ENCODE measurements at places on chromosomes 6 and 20.

- DNase-seq: no peak
Observed at GRCh38 chr6:45196121-45196520, 132.0 kb upstream of the RUNX2 start.

DNA sequence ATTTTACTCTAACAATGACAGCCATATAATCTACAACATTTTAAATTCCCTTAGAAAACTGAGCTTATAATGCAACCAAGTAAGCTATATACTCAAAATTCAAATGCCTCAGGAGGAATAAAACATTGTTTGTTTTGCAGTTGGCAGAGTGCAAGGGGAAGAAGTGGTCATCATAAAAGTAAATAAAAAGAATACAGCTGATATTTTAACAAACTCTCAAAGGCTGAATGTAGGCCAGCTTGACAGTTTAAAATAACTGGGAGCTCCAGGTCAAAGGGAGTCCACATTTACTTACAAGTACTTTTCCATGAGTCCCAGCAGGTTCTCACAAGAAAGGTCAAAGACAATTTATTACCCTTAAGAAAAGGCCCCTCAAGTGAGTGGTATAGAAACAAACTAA is 589.8 kb downstream of the BCKDHB start:
- DNase-seq: no peak

DNA sequence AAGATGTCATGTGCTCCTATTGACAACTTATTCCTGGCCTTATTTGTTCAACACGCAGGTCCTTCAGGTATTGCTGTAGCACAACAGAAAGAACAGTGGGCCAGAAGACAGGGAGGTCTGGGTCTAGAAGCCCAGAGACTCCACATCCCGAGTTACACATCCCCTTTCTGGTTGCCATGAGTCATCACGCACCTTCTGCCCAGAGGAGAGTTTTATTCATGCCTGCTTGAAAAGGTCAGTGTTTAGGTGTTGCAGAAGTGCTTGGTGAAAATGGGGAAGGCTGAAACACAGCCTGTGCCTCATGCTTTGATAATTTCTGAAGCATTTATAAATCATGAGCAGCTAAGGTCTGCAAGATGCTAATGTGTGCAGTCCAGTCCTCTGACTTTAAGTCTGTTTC is 256.4 kb downstream of the GMPR start:
- DNase-seq: no peak

DNA sequence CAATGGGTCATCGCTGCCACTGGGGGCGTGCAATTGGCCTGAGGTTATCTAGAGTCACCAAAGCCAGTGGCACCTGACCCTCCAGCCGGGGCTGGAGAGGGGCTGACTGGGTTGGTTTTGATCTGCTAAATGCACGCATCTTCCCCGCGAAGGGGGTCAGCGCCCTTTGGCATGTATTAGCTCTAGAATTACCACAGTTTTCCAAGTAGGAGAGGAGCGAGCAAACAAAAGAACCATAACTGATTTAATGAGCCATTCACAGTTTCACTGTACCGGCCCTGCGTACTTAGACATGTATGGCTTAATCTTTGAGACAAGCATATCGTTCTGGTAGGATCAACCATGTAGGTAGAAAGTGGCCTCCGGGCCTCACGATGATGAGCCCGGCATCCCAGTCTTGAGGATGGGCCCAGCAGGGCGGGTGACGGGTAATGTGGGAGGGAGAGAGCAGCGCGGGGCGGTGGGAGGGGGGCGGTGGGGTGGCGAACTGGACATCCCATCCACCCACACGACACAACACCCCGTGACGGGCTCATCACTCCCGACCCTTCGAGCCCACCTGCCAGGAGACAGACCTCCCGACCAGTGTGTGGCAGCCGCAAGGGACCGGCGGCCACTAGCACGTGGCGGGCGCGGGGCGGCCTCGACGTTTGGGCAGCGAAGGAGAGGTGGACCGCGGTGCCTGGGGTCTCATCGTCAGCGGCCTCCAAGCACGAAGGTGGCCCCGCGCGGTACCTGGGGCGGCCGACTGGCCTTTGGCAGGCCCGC is 1957.5 kb upstream of the DEFB115 start:
- DNase-seq: no peak

GRCh38 chr6:28910901-28911690 is 12.7 kb downstream of the TRIM27 start:
- DNase-seq: no peak

- peak; percentile 22 for DNase-seq
Observed at GRCh38 chr6:13260831-13261230, 67.5 kb downstream of the TBC1D7 start.

- DNase-seq: no peak
Observed at GRCh38 chr6:105664931-105665330, 262.0 kb upstream of the PREP start.

DNA sequence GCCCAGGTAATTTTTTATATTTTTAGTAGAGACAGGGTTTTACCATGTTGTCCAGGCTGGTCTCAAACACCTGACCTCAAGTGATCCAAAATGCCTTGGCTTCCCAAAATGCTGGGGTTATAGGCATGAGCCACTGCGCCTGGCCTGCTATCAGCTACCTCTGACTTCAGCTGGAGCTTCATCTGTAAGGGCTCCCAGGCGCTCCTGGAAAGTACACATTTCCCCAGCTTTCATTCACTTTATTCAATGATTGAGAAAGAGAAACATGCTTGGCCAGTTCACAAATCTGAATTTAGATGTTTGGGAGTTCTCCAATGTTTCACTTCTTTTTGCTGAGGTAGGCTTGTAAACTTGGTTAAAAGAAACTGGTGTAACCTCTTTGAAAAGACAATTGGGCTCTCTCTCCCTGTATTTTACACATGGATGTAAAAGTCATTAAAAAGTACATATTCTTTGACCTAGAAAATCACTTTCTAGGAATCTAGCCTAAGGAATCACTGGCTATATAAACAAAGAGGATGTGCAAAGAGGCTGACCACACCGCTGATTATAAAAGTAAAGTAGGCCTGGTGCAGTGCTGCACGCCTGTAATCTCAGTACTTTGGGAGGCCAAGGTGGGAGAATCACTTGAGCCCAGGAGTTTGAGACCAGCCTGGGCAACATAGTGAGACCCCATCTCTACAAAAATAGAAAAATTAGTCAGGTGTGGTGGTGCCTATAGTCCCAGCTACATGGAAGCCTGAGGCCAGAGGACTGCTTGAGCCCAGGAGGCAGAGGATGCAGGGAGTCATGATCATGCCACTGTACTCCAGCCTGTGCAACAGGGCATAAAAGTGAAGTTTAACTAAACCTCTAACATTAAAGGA is 128.9 kb downstream of the BACH2 start:
- DNase-seq: no peak

DNA sequence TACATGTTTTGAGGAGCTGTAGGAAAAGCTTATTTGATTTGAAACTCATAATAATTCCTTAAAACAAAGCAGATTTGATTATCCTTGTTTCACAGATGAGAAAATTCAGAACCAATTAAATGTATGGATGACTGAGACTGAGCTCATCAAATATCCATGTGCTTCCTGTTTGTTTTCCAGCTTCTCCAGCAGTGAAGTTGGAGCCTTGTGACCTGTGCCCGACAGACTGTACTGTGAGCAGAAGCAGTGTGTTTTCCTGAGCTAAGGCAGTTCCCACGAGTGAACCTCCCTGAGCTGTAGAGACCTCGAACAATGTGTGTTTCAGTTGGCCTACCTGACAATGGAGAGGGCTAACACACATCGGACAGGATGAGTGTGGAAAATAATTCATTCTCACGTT is 599.5 kb upstream of the NRSN1 start:
- DNase-seq: no peak

DNA sequence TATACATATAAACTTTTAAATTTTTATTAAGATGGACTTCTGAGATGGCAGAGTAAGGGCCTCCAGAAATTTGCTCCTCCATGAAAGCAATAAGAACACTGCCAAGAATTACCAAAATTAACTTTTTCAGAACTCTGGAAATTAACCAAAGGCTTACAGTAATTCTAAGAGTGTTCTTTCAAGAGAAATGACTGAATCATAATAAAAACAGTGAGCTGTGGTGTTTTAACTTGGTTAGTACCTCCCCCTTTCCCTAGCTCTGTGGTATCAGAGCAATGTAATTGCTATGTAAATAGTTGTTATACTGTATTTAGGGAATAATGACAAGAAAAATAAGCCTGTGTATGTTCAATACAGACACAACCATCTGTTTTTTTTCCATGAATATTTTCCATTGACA is 19.0 kb downstream of the HECA start:
- DNase-seq: no peak
